ENCODE measurements at places on chromosomes 1 and 21. TPM values are rescaled to one million over a fixed set of nuclear protein-coding genes. Genes with fewer than 3 reads are reported as not detected.

AGPAT3 gene
- total RNA-seq: 39.0 TPM

SELENBP1 gene
- 21.6 TPM for total RNA-seq

IL10 gene
- 0.16 TPM for total RNA-seq

OR6N1 gene
- total RNA-seq: not detected

FBLIM1 gene
- total RNA-seq: 31.8 TPM

APP gene
- 372 TPM for total RNA-seq

- DNase-seq: no peak
Observed at GRCh38 chr21:26522704-26523103, 50.4 kb downstream of the CYYR1 start.

GRCh38 chr1:211605034-211605433 is 26.1 kb upstream of the SLC30A1 start:
- DNase-seq: no peak

- DNase-seq: no peak
Observed at GRCh38 chr1:82762829-82763532, 962.2 kb downstream of the ADGRL2 start.

DNA sequence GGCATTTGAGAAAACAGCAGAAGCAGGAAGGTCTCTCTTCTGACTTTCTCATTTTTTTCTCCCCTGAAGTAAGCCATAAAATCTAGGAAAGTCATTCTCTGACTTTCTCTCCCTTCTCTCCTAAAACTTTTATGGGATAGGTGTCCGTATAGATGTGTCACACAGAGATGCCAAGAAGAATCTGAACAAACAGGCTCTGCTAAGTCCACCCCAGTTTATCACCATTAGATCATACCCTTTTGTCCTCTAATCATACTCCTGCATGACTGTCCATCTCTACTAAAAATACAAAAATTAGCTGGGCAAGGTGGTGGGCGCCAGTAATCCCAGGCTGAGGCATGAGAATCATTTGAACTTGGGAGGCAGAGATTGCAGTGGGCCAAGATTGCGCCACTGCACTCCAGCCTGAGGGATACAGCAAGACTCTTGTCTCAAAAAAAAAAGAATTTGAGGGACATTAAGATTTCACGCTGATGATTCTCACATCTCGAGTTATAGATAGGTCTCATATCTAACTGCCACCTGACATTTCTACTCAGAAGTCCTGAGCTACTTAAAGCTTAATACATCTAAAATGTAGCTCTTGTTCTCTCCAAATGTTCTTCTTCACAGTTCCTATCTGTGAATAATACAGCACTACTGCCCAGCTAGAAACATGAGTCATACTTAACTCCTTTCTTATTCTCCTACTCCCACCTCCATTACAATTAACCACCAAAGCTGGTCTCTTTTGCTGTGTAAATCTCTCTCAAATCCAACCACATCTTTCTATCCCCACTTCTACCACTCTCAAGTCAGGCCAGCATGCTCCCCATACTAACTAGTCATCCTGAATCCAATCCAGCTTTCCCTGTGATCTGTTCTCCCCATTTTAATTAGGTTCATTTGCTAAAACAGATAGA is 47.7 kb downstream of the ZNF644 start:
- DNase-seq: no peak

GRCh38 chr1:245871915-245872314 is 635.2 kb downstream of the SMYD3 start:
- no peak for DNase-seq

All from pancreas (tissue), 10 donors.